Mesothelial cell of epicardium (in vitro differentiated cells): ENCODE measurements at places on chromosomes 6 and 20.
A peak's percentile ranks its signal among the peaks of the same experiment; 100 is the strongest.

- H3K4me3 ChIP-seq = no peak overlapping the region
- H3K27me3 ChIP-seq = no peaks in the 10 kb centered on the region
- H3K4me1 ChIP-seq = peaks cover 8% of the 10 kb centered on the region
- no peak for DNase-seq
- H3K36me3 ChIP-seq = peaks cover 20% of the 10 kb centered on the region
Measured at GRCh38 chr20:34415079-34415478, 52.0 kb downstream of the ITCH start.

- H3K4me1 ChIP-seq = no peaks in the 10 kb centered on the region
- no peaks in the 10 kb centered on the region for H3K36me3 ChIP-seq
- no peaks in the 10 kb centered on the region for H3K27me3 ChIP-seq
- no peak overlapping the region for H3K27ac ChIP-seq
- DNase-seq = no peak
- no peak overlapping the region for H3K4me3 ChIP-seq
Measured at GRCh38 chr6:163100259-163100658, 314.3 kb upstream of the QKI start.

- H3K27ac ChIP-seq = peak overlapping the region; percentile 85
- peaks cover 27% of the 10 kb centered on the region for H3K27me3 ChIP-seq
- no peak overlapping the region for H3K4me3 ChIP-seq
- peaks cover 25% of the 10 kb centered on the region for H3K4me1 ChIP-seq
Measured at GRCh38 chr6:18978337-18979128, 591.4 kb downstream of the RNF144B start.

DNA sequence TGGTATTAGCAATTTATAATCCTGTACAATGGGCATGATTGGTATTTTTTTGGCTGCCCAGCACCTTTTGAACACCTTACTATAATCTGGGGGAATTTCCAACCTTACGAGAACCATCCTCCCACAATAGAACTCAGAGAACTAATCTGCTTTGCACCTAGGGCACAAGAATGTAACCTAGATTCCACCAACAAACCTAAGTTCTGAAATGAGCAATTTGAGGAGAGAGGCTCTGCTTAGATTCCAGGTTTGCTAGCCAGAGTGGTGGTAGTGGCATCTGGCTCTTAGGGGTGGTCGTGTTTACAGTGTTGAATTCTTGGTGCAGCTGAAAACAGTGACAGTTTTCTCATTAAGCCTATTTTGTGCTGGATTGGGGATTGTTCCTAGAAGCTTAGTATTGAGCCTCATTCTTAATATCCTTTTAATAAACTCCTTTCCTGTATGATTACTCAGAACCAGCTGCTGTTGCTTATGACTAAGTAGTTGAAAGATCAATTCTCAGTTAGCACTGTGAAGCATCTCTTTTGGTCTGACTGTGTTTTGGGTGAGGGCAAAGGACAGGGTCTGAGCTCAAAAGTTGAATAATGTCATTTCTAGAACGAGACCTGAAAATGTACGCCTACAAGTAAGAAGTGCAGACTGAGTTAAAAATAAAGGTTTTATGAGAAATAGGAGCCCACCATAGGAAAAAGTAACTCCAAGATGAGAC is 385.6 kb downstream of the CDKAL1 start:
- no peaks in the 10 kb centered on the region for H3K4me1 ChIP-seq
- no peaks in the 10 kb centered on the region for H3K27me3 ChIP-seq
- peaks cover 15% of the 10 kb centered on the region for H3K36me3 ChIP-seq
- no peak overlapping the region for H3K27ac ChIP-seq
- no peak for DNase-seq

DNA sequence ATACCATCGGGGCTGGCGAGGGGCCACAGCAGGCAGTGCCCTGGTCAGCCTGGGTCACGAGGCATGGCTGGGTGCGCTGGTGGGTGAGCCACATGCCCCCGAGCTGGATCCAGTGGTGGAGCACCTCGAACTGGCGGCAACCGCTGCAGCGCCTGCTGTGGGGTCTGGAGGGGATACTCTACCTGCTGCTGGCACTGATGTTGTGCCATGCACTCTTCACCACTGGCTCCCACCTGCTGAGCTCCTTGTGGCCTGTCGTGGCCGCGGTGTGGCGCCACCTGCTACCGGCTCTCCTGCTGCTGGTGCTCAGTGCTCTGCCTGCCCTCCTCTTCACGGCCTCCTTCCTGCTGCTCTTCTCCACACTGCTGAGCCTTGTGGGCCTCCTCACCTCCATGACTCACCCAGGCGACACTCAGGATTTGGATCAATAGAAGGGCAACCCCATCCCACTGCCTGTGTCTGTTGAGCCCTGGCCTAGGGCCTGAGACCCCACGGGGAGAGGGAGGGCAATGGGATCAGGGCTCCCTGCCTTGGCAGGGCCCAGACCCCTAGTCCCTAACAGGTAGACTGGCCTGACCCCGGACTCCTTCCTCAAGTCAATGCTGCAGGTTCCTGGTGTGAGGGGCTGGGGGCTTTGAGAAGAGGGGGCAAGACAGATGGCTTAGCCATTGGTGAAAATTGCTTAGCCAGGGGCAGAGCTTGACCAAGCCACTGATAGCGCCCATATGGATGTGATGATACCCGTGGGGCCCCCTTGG is 598 bp downstream of the TMEM239 start:
- DNase-seq = no peak
- H3K27me3 ChIP-seq = peaks cover 3% of the 10 kb centered on the region
- H3K36me3 ChIP-seq = no peaks in the 10 kb centered on the region

GRCh38 chr6:151493804-151494234 is at the start of gene CCDC170:
Gene CCDC170 (plus strand): TSS chr6:151494017. CDS start chr6:151494129, 112 bp downstream.
- no peaks in the 10 kb centered on the region for H3K36me3 ChIP-seq
- peak; percentile 62 for DNase-seq
- H3K4me3 ChIP-seq = peak within 1 kb of the TSS; percentile 71
- H3K27ac ChIP-seq = peak within 1 kb of the TSS; percentile 81

DNA sequence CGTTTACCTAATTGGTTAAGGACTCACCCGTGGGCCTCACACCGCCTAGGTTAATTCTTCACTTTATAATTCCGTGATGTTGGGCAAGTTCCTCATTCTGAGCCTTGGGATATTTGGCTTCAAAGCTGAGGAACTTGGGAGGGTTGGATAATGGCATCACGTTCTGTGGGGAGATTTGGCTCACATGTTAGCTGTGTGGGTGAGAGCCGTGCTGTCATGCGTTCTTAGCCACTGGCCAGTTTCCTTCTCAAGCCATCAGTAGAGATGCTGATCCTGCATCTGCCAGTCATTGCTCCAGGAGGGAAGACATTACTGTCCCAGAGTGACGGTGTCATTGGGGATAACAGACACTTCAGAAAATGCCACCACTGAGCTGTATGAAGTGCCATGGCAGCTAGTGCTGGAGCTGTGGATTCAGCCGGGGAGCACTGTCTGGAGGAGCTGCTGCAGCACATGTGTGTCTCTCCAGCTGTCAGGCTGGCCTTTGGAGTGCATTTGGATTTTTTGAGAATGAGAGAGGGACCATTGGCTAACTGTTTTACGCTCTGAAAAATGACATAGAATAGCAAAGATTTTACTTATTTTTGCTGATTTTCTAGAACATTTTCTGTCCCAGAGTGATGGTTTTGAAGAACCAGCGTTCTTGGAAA is 16.5 kb downstream of the IGF2R start:
- H3K4me3 ChIP-seq = no peak overlapping the region
- peak overlapping the region; percentile 12 for H3K27ac ChIP-seq
- no peak for DNase-seq
- H3K4me1 ChIP-seq = peaks cover 35% of the 10 kb centered on the region
- H3K27me3 ChIP-seq = no peaks in the 10 kb centered on the region
- H3K36me3 ChIP-seq = no peaks in the 10 kb centered on the region

DNA sequence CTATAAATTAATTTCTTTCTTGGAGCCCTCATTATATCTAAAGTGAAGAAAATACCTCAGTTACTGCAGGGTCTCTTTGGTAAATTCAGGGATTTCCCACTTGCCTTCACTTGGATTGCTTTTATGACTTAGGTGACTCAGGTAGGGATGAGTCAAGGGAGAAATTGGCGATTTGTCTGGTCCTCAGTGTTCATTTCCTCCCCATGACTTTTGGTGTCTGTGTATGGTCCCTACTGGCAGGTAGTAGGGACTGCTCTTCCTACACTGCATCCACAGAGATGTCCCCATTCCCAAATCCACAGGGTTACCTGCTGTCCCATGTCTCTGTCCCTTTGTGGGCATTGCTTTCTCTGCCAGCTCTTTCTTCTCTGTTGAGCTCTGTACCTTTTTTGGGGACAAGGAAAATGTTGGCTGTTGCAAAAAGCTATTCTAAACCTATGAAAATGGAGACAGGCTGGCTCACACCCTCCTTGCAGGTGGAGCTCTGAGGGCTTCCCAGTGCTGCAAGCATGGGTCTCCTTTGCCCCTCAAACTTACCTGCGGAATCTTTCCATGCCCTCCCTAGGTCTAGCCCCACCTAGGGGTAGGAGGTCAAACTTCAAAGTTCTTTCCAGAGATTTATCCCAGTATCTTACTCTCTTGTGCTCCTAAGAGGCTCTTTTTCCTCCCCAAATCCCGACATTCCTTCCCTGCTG is 211.9 kb downstream of the ZNF217 start:
- H3K4me1 ChIP-seq = peaks cover 26% of the 10 kb centered on the region
- H3K4me3 ChIP-seq = no peak overlapping the region
- no peak for DNase-seq
- no peaks in the 10 kb centered on the region for H3K36me3 ChIP-seq

GRCh38 chr20:855466-856360 is 22.2 kb downstream of the FAM110A start:
- no peak overlapping the region for H3K4me3 ChIP-seq
- DNase-seq = no peak
- H3K36me3 ChIP-seq = peaks cover 5% of the 10 kb centered on the region
- H3K27me3 ChIP-seq = no peaks in the 10 kb centered on the region
- H3K27ac ChIP-seq = no peak overlapping the region
- H3K4me1 ChIP-seq = peaks cover 4% of the 10 kb centered on the region

- no peak overlapping the region for H3K4me3 ChIP-seq
- H3K4me1 ChIP-seq = peaks cover 24% of the 10 kb centered on the region
- H3K27me3 ChIP-seq = peaks cover 32% of the 10 kb centered on the region
- H3K36me3 ChIP-seq = no peaks in the 10 kb centered on the region
- H3K27ac ChIP-seq = no peak overlapping the region
Measured at GRCh38 chr20:58142843-58143185, 85.6 kb downstream of the ANKRD60 start.

DNA sequence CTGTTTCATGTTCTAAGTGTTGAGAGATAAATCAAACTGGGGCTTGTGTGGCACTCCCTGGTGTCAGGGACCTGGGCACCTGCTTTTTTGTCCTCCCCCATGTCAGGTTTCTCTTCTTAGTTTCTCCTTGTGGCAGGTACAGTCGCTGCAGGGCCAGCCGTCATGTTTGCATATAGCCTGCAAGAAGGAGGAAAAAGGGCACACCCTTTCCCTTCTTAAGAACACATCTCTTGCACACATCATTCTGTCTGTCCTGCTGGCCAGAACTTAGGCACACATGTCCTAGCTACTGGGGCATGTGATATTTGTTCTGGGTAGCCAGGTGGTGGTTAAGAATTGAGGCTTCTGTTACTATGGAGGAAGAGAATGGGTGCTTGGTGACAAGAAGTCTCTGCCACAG is 27.9 kb downstream of the CDC5L start:
- H3K27ac ChIP-seq = no peak overlapping the region
- H3K4me1 ChIP-seq = peaks cover 1% of the 10 kb centered on the region
- peaks cover 59% of the 10 kb centered on the region for H3K36me3 ChIP-seq
- H3K4me3 ChIP-seq = no peak overlapping the region
- H3K27me3 ChIP-seq = no peaks in the 10 kb centered on the region

DNA sequence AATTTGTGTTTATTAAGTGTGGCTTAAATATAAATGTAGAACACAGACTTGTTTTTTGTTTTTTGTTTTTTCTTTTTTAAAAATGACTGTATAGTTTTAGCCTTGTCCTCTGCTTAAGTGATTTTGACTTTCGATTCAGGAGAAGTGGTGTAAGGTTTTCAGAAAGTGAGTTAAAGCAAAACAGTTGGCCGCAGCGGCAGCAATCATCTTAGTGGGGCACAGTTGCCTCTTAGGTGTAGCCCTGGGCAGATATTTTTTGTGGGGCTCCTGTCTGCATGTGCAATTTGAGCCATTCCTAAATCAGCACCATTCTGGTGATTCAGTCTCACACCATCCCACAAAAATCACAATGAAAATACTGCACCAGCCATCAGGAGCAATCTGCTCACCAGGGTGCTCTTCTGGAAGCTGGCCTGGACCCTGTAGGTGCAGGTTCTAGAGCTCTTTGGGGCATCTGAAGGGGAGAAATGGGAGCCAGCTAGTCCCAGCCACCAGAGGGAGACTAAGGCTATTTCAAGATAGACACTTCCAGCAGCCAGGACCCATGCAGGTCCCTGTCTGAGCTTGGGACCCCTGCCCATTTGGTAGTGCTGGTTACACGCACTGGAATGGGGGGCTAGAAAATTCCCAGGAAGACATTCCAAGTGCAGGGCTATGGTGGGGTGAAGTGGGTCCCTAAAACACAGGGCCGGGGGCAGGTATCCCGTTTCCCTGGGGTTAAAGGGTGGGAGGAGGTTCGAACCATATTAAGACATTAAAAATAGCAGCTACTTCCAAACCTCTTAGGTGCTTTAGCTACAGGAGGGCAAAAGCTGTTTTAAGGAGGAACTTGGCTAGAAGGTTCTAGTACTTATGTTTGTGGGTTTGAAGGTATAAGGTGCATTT is 156.6 kb downstream of the NFATC2 start:
- H3K4me3 ChIP-seq = no peak overlapping the region
- no peak overlapping the region for H3K27ac ChIP-seq
- no peaks in the 10 kb centered on the region for H3K27me3 ChIP-seq
- H3K36me3 ChIP-seq = no peaks in the 10 kb centered on the region

- peak overlapping the region; percentile 75 for H3K27ac ChIP-seq
- H3K4me3 ChIP-seq = no peak overlapping the region
- DNase-seq = no peak
- H3K36me3 ChIP-seq = peaks cover 6% of the 10 kb centered on the region
- no peaks in the 10 kb centered on the region for H3K27me3 ChIP-seq
Measured at GRCh38 chr20:5191829-5192569, 65.2 kb downstream of the CDS2 start.

- no peaks in the 10 kb centered on the region for H3K27me3 ChIP-seq
- no peak for DNase-seq
- H3K4me1 ChIP-seq = peaks cover 35% of the 10 kb centered on the region
Measured at GRCh38 chr6:135673501-135674309, 176.2 kb upstream of the AHI1 start.

DNA sequence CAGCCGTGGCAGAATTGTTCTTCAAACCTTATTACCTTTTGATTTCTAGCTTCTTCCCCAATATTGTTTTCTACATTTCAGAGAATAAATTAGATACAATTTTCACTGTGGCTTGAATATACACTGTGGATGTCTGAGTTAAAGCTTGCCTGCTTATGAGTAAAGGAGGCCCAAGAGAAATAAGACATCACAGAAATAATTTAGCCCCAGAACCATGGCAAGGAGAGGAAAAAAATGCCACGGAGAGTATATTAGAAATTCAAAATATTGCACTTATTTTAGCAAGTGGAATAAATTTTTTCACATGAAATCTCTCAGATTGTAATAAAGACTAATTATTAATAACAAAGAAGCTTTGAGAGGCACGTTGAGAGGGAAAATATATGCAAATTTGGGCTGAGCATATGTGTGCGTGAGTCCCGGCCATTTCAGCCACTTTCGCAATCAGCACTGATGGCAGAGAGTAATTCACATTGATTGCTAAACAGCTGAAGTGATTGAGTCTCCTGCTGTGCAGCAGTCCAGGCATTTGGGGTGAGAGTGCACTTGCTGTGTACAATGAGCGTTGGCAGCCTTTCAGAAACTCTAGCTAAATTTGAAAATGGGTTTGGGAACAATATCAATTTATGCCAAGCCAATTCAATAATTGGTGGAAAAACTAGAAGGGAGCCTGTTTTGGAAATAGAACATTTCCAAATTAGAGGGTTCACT is 596.0 kb downstream of the EPM2A start:
- no peaks in the 10 kb centered on the region for H3K27me3 ChIP-seq
- no peak for DNase-seq
- H3K4me3 ChIP-seq = no peak overlapping the region
- H3K36me3 ChIP-seq = no peaks in the 10 kb centered on the region
- H3K27ac ChIP-seq = no peak overlapping the region
